ENCODE measurements at places on chromosomes 1 and 21. TPM values are rescaled to one million over a fixed set of nuclear protein-coding genes. Genes with fewer than 3 reads are reported as not detected.

- no peaks in the 10 kb centered on the region for H3K27me3 ChIP-seq
- H3K27ac ChIP-seq: no peak overlapping the region
- DNase-seq: no peak
- H3K36me3 ChIP-seq: no peaks in the 10 kb centered on the region
- H3K4me1 ChIP-seq: no peaks in the 10 kb centered on the region
Observed at GRCh38 chr1:41504114-41505035, 19.9 kb upstream of the EDN2 start.

DNA sequence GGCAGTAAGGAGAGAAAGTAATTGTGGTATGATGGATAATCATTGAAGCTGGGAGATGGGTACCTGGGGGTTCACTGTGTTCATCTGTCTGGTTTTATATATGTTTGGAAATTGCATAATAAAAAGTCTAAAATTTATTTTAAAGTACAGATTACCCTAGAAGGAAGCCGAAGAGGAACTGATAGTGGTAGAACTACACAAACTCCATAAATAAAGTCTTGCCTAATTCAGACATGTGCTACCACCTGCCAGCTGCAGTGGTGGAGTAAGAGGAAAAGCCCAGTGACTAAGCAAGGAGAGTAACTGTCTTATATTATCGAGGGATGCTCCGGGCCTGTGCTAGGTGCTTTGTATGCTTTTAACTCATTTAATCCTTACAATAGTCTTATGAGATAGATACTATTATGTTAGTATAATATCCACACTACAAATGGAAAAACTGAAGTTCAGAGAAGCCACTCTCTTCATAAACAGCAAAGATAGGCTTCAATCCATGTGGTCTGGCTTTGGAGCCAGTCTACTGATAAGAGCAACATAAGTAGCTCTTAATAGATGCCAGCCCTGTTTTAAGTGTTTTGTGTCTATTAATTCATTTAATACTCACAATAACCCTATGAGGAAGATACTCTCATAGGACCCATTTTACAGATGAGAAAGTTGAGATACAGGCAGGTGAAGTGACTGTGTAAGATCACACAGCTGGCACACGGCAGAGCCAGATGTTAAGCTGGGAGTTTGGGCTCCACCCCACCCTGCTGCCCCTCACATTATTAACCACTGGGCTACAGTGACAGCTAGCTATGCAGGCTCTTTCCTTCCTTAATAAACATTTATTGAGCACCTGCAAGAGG, 56.8 kb upstream of the HNRNPU start:
- no peak for DNase-seq
- H3K4me3 ChIP-seq: no peak overlapping the region
- no peak overlapping the region for H3K27ac ChIP-seq
- H3K4me1 ChIP-seq: peaks cover 8% of the 10 kb centered on the region
- H3K27me3 ChIP-seq: peaks cover 39% of the 10 kb centered on the region

DNA sequence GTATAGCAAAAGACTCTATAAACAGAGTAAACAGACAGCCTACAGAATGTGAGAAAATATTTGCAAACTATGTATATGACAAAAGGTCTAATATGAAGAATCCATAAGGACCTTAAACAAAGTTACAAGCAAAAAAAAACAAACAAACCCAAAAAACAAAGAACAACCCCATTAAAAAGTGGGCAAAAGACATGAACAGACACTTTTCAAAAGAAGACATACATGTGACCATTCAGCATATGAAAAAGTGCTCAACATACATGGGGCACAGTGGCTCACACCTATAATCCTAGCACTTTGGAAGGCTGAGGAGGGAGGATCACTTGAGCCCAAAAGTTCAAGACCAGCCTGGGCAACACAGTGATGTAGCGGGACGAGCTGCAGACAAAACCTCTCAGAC, 17.9 kb upstream of the OR2B11 start:
- no peak overlapping the region for H3K27ac ChIP-seq
- H3K4me3 ChIP-seq: no peak overlapping the region

DNA sequence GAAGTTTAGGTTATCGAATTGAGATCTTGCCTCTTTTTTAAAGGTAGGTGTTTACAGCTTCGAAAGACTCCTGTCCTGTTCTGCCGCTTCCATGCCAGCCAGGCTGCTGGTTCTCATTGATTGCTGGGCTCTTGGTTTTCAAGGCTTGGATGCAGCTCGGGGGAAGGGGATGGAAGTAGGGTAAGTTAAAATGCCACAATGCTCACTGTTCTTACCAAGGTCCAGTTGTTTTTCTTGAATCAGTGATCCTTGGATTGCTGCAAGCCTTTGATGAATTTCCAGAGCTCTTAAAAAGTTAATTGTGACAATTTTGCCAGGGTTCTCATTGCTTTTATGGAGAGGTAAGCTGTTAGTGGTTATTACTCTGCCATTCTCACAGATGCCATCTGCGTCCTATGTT, 74.9 kb downstream of the PCBP3 start:
- H3K27me3 ChIP-seq: no peaks in the 10 kb centered on the region
- DNase-seq: no peak
- H3K4me3 ChIP-seq: no peak overlapping the region

GRCh38 chr1:70420320-70420719, 9.3 kb downstream of the CTH start:
- no peaks in the 10 kb centered on the region for H3K4me1 ChIP-seq
- no peak overlapping the region for H3K27ac ChIP-seq
- H3K4me3 ChIP-seq: no peak overlapping the region
- DNase-seq: no peak

DNA sequence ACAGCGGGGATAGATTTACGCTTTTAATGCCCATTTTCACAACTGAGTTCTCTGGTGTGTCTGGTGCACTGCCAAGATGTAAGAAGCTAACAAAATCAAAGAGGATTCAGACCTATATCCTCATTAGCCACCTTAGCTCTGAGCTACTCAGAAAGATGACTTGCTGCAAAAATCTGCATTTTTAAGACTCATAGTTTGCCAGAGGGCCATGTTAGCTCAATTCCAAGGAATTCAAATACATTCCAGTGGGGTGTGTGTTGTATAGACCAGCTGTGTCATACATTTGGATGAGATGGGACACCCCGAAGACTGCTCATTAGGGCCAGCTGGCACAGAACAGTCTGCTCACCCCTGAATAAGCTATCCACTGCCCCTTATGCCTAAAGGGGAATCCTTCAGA, 8.9 kb downstream of the DENND2D start:
- DNase-seq: no peak
- no peak overlapping the region for H3K27ac ChIP-seq
- H3K4me1 ChIP-seq: peaks cover 62% of the 10 kb centered on the region
- no peak overlapping the region for H3K4me3 ChIP-seq
- no peaks in the 10 kb centered on the region for H3K27me3 ChIP-seq

DNA sequence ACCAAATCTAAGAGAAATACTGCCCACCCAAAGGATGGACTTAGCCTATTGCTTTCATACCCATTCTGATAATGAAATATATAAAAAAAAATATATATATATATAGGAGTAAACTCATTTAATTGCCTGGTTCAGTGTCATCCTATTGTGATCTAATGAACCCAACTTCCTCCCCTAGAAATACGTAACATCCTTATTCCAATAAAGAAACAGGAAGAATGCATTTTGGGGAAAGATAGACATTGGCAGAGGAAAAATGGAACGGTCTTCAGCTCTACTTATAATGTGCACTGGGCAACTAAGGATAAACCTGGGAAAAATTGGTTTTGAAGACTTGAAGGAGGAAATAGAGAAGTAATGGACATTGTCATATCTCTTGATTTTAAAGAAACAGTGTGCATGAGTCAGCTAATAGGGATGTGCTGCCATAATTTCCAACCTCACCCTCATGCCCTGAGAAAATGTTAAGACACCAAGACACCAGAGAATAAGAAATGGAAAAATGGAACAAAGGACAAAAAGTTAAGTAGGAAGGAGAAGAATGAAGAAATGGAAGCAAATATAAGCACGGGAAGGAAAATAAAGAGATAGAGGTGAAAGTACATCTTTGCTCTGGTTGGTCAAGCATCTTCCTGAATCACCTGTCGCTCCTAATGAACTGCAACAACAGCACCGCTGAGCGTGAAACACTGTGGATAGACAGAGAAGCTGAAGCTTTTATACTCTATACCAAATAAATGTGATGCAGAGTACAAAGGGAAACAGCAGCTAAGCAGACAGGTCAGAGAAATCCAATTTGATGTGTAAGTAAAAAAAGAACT, 5.4 kb downstream of the UBR4 start:
- H3K36me3 ChIP-seq: peaks cover 31% of the 10 kb centered on the region
- H3K4me3 ChIP-seq: no peak overlapping the region
- DNase-seq: no peak
- H3K4me1 ChIP-seq: peaks cover 77% of the 10 kb centered on the region
- H3K27ac ChIP-seq: no peak overlapping the region
- H3K27me3 ChIP-seq: no peaks in the 10 kb centered on the region

- DNase-seq: no peak
- peaks cover 11% of the 10 kb centered on the region for H3K36me3 ChIP-seq
- no peak overlapping the region for H3K4me3 ChIP-seq
- H3K27ac ChIP-seq: no peak overlapping the region
- no peaks in the 10 kb centered on the region for H3K27me3 ChIP-seq
- H3K4me1 ChIP-seq: no peaks in the 10 kb centered on the region
Observed at GRCh38 chr1:180033390-180033789, 78.8 kb downstream of the CEP350 start.

DNA sequence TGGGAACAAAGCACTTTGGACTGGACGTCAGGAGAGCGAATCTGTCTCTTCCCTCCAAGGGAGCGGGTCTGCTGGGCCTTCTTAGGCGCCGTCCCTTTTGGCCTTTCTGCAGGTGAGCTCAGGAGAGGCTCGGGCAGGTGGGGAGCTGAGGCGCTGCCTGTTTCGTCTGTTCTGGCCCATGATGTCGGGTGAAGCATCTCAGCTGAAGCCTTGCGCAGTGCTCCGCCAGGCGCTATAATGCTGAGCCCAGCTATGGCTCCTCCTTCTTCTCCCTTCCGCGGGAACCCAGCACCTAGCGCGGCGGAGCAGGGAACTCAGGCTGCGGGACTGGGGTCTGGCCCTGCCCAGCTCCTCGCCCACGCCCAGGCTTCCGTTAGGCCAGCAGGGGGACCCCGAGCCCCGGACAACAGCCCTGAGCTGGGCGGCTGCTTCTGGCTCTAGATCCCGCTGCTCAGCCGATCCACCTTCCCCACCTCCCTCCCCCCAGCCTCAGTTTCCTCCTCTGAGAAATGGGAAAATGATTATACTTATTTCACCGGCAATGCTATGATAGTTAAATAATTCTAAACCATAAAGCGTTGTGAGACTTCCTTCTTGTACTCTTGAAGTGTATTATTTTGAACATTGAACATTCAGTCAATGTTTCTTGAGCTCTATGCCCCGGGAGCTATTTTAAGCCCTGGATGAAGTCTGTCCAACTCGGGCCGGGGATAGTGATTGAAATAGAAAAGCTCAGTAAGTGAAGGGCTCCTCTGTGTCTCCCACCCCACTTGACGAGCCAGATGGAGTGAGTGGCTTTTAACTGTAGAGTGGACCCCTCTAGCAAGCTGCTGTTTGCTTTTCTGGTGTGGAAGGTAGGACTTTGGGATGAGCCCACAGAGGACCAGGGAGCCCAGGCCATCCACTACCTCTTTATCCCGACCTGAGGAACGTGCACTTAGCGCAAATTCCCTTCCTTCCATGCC, 9.6 kb upstream of the ADORA1 start:
- peaks cover 1% of the 10 kb centered on the region for H3K27me3 ChIP-seq
- no peaks in the 10 kb centered on the region for H3K36me3 ChIP-seq

DNA sequence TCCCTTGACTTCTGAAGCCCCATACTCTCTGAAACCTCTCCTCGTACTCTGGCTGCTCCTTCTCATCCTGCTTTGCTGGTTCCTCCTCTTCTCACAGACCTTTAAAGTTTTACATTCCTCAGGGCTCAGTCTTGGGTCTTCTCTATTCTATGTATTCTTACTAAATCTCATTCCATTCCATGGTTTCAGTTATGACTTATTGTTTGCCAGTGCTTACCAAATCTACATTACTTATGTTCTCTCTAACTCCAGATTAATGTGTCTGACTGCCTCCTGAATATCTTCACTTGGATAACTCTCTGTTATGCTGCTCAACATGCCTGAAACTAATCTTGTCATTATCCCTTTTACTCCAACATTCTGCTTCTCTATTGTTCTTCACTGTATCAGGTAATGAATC, 5.4 kb upstream of the SLC35D1 start:
- no peaks in the 10 kb centered on the region for H3K27me3 ChIP-seq
- H3K36me3 ChIP-seq: no peaks in the 10 kb centered on the region
- DNase-seq: no peak
- H3K4me1 ChIP-seq: peaks cover 35% of the 10 kb centered on the region
- no peak overlapping the region for H3K4me3 ChIP-seq
- no peak overlapping the region for H3K27ac ChIP-seq

DNA sequence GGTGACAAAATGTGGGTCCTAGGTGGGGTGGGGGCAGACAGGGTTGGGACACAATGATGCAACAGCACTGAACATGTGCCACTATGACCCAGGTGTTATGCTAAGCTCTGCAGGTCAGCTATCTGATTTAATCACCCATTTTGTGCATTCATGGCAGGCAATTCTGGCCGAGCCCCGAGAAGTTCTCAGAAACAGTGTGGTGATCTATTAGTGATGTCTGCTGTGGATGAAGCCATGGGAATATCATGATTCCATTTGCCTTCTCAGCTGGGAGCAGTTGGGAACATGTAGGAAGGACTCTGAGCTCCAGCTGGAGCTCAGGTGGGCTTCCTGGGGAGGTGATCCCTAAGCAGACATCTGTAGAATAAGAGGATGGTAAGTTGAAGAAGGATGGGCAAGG, 194.0 kb upstream of the POU3F1 start:
- DNase-seq: no peak
- 0 out of 2 replicates have a peak, but pooled peaks cover 8% of the 10 kb centered on the region for H3K4me1 ChIP-seq
- H3K27me3 ChIP-seq: peaks cover 2% of the 10 kb centered on the region
- no peaks in the 10 kb centered on the region for H3K36me3 ChIP-seq

GRCh38 chr1:237287876-237288521, 246.0 kb downstream of the RYR2 start:
- H3K27ac ChIP-seq: no peak overlapping the region
- no peak for DNase-seq
- no peak overlapping the region for H3K4me3 ChIP-seq
- no peaks in the 10 kb centered on the region for H3K27me3 ChIP-seq
- H3K4me1 ChIP-seq: no peaks in the 10 kb centered on the region

DNA sequence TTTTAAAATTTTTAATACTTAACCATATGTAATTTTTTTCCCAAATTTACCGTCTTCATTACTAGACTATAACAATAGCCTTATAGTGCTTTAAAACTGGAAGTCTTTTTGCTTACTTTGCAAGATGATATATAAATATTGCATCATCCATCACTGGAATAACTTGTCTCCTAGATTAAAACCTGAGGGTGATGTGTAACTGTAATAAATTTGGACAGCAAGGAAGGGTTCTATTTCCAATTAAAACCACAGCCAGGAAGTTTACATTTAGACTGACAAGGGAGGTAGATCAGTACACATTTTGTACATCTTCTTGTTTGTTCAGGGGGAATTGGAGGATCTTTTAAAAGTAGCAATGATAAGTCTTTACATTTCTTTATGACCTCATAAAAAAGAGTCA, 21.9 kb downstream of the NTNG1 start:
- no peaks in the 10 kb centered on the region for H3K27me3 ChIP-seq
- H3K4me1 ChIP-seq: no peaks in the 10 kb centered on the region
- no peak for DNase-seq
- no peak overlapping the region for H3K27ac ChIP-seq

The RBP7 gene
- total RNA-seq: 2.0 TPM

The CFAP141 gene
- total RNA-seq: not detected

The OR6N1 gene
- total RNA-seq: not detected

The F3 gene
- 9.0 TPM for total RNA-seq

The C1orf232 gene
- total RNA-seq: not detected

The NPR1 gene
- total RNA-seq: not detected

The MIXL1 gene
- 8.6 TPM for total RNA-seq

The LIN28A gene
- total RNA-seq: 0.04 TPM

The WNT9A gene
- 0.04 TPM for total RNA-seq

The TEX38 gene
- not detected for total RNA-seq

The RASAL2 gene
- total RNA-seq: 5.4 TPM

All from HepG2 (cell line).